ENCODE measurements at places on chromosomes 13 and 19. TPM values are rescaled to one million over a fixed set of nuclear protein-coding genes. Genes with fewer than 3 reads are reported as not detected.

- H3K27ac ChIP-seq, result peak within 1 kb of the TSS; percentile 96
- H3K36me3 ChIP-seq, result peaks cover 18% of the 10 kb centered on the region
- no peaks in the 10 kb centered on the region for H3K27me3 ChIP-seq
- peak; percentile 76 for DNase-seq
Observed at GRCh38 chr13:50909605-50910484, at the start of gene RNASEH2B. Gene RNASEH2B (plus strand): TSS chr13:50909791. CDS start chr13:50910077, 286 bp downstream.

GRCh38 chr19:18311502-18312091 is 11.3 kb downstream of the LSM4 start:
- peaks cover 68% of the 10 kb centered on the region for H3K36me3 ChIP-seq
- H3K27me3 ChIP-seq, result no peaks in the 10 kb centered on the region
- H3K4me3 ChIP-seq, result no peak overlapping the region
- H3K4me1 ChIP-seq, result peaks cover 55% of the 10 kb centered on the region
- DNase-seq, result no peak

GRCh38 chr13:44421853-44422525 is 48.4 kb downstream of the SERP2 start:
- no peak for DNase-seq
- H3K4me1 ChIP-seq, result no peaks in the 10 kb centered on the region
- H3K36me3 ChIP-seq, result no peaks in the 10 kb centered on the region
- H3K4me3 ChIP-seq, result no peak overlapping the region
- H3K27me3 ChIP-seq, result peaks cover 14% of the 10 kb centered on the region
- no peak overlapping the region for H3K27ac ChIP-seq

GRCh38 chr13:74206061-74206561 is 71.9 kb upstream of the KLF12 start:
- no peak overlapping the region for H3K27ac ChIP-seq
- no peaks in the 10 kb centered on the region for H3K36me3 ChIP-seq
- H3K27me3 ChIP-seq, result peaks cover 2% of the 10 kb centered on the region
- H3K4me1 ChIP-seq, result no peaks in the 10 kb centered on the region
- DNase-seq, result no peak

- no peaks in the 10 kb centered on the region for H3K36me3 ChIP-seq
- H3K4me1 ChIP-seq, result no peaks in the 10 kb centered on the region
- no peak for DNase-seq
- H3K27ac ChIP-seq, result no peak overlapping the region
Observed at GRCh38 chr13:63972328-63972727, 2556.7 kb upstream of the PCDH20 start.

DNA sequence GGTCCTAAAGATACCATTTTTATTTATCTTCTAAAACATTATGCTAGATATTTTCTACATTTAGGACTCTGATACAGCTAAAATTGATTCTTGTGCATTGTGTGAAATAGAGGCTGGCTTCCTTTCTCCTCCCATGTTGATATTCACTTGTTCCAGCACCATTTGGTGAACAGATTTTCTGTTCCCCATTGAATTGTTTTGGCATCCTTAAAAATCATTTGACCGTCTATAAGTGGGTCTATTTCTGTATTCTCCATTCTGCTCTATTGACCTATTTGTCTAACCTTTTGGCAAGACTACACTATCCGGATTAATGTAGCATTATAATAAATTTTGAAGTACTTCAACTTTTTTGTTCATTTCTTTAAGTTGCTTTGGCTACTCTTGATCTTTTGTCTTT is 2689.2 kb downstream of the PCDH9 start:
- no peaks in the 10 kb centered on the region for H3K36me3 ChIP-seq
- no peaks in the 10 kb centered on the region for H3K27me3 ChIP-seq
- no peaks in the 10 kb centered on the region for H3K4me1 ChIP-seq
- no peak overlapping the region for H3K27ac ChIP-seq
- no peak for DNase-seq
- H3K4me3 ChIP-seq, result no peak overlapping the region

GRCh38 chr19:682678-683320 is 6.6 kb downstream of the FSTL3 start:
- no peaks in the 10 kb centered on the region for H3K36me3 ChIP-seq
- DNase-seq, result no peak
- H3K27ac ChIP-seq, result no peak overlapping the region
- peaks cover 9% of the 10 kb centered on the region for H3K4me1 ChIP-seq
- H3K27me3 ChIP-seq, result no peaks in the 10 kb centered on the region

DNA sequence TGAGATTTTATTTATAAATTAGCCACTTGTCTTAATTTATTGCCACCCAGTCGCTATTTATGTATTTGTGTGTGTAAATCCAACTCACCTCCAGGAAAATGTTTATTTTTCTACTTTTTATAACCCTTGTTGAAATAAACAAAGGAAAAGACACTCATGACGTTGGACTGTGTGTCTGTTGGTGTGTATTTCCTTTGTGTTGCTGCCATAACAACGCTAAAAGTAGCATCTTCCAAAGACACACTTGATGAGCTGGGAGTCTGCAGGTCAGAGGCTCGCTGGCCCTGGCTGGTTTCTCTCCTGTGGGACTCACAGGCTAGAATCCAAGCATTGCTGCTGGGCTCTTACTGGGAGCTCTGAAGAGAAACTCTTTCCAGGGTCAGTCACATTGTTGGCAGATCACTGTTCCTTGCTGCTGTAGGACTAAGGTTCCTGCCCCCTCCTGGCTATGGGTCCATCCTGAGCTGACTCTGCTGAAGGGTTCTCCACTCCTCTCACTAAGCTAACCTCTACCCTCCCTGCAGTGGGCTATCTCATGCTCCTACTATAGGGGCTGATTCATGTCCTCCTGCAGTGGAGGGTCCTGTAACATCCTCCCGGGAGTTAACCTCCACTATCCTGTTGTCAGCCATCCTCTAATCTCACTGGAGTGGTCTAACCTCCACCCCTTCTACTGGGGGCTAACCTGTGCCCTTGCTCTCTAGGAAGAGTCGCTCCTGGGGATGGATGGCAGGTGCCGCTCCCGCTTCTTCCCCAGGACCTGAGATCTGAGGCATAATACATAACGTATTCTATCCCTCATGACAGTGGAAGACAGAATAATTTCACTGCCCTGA is 2.1 kb downstream of the IFNL2 start:
- no peaks in the 10 kb centered on the region for H3K4me1 ChIP-seq
- H3K27me3 ChIP-seq, result peaks cover 15% of the 10 kb centered on the region
- no peak for DNase-seq
- H3K27ac ChIP-seq, result peak overlapping the region; percentile 32

DNA sequence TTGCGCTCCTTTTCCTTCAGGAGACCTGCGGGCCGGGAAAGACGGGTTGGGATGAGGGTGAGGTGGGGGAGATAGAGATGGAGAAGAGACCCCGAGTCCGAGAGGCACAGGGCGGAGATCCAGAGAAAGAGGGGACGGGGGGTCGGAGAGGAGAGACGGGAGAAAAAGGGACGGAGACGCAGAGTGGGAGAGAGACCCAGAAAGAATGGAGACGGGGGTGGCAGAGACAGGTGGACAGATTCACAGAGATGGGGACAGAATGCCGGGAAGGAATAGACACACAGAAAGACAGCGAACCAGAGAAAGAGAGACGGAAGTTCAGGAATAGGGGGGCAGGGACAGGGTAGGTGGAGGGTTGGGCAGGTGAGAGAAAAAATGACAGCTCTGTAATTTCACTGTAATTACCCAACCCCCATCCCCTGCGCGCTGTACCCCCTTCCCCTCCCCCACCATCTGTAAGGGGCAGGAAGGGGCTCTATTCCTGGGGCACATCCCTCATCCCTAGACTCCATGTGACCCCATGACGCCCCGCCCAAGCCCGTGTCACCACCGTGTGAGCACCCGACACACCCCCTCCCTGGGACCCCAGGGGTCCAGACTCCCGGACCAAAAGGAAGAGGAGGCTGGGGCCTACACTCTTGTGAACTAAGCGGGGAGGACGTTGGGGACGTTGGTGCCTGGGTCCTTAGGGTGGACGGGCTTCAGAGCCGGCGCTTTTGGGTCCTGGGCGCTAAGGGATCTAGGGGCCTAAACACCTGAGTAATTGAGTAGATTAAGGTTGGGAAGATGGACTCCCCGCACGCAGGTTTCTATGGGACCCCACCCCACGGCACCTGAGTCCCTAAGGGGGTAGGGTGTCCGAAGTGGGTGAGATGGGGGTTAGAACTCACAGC is 967 bp downstream of the DBP start:
- peak; percentile 54 for DNase-seq
- peak overlapping the region; percentile 96 for H3K27ac ChIP-seq
- peak overlapping the region; percentile 97 for H3K4me3 ChIP-seq
- no peaks in the 10 kb centered on the region for H3K27me3 ChIP-seq
- peaks cover 55% of the 10 kb centered on the region for H3K4me1 ChIP-seq

GRCh38 chr19:3708207-3708931 is at the start of gene TJP3:
Gene TJP3 (plus strand): TSS chr19:3708384. CDS start chr19:3728433, 20,049 bp downstream.
- H3K4me3 ChIP-seq, result no peak within 1 kb of the TSS
- no peak within 1 kb of the TSS for H3K27ac ChIP-seq
- no peaks in the 10 kb centered on the region for H3K36me3 ChIP-seq
- no peak for DNase-seq

GRCh38 chr19:16524991-16525734 is 17.1 kb downstream of the CHERP start:
- no peaks in the 10 kb centered on the region for H3K27me3 ChIP-seq
- H3K27ac ChIP-seq, result no peak overlapping the region
- peaks cover 63% of the 10 kb centered on the region for H3K36me3 ChIP-seq
- no peaks in the 10 kb centered on the region for H3K4me1 ChIP-seq
- no peak for DNase-seq

- no peak for DNase-seq
- H3K27me3 ChIP-seq, result no peaks in the 10 kb centered on the region
- no peaks in the 10 kb centered on the region for H3K36me3 ChIP-seq
- no peak overlapping the region for H3K27ac ChIP-seq
Observed at GRCh38 chr13:71587817-71588216, 279.2 kb downstream of the DACH1 start.

- H3K4me3 ChIP-seq, result peak overlapping the region; percentile 22
- peaks cover 58% of the 10 kb centered on the region for H3K4me1 ChIP-seq
- H3K27me3 ChIP-seq, result no peaks in the 10 kb centered on the region
- no peak for DNase-seq
- H3K27ac ChIP-seq, result peak overlapping the region; percentile 86
Observed at GRCh38 chr19:14409146-14410023, 9.8 kb downstream of the DDX39A start.

DNA sequence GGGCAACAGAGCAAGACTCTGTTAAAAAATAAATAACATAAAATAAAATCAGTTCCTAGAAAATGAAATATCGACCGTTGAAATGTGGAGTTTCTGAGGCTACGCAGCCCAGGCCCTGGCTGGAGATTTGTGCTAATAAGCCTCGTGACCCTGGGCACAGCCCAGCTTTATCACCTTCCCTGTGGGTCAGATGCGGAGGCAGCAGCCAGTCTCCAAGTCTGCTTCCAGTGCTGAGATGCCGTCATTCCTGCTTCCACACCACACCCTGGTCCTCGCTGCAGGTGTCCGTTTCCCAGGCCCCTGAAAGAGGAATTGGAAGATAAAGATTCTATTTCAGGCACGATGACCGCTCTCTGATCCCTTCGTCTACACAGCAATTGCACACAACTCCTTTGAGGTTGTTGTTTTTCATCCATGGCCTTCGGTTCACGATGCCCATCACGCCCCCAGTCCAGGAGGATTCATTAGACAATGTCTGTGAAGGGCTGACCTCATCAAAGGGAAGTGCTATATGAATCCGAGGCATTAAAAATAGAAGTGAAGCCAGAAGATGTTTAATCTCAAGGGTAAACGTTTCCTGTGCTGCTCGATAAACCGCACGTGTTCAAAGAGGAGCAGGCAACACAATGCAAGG is 48.3 kb upstream of the ATP11A start:
- H3K27me3 ChIP-seq, result peaks cover 19% of the 10 kb centered on the region
- H3K4me3 ChIP-seq, result no peak overlapping the region
- H3K4me1 ChIP-seq, result peaks cover 8% of the 10 kb centered on the region
- no peaks in the 10 kb centered on the region for H3K36me3 ChIP-seq

DNA sequence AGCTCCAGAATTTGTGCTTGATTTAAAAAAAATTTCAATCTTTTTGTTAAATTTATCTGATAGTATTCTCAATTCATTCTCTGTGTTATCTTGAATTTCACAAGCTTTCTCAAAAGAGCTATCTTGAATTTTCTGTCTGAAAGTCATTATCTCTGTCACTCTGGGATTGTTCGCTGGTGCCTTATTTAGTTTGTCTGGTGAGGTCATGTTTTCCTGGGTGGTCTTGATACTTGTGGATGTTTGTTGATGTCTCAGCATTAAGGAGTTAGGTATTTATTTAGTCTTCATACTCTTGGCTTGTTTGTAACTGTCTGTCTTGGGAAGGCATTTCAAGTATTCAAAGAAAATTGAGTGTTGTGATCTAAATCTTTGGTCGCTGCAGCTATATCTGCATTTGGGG is 106.3 kb downstream of the TNFSF13B start:
- no peak overlapping the region for H3K4me3 ChIP-seq
- no peaks in the 10 kb centered on the region for H3K27me3 ChIP-seq
- DNase-seq, result no peak
- no peaks in the 10 kb centered on the region for H3K4me1 ChIP-seq
- H3K36me3 ChIP-seq, result no peaks in the 10 kb centered on the region
- H3K27ac ChIP-seq, result no peak overlapping the region

GRCh38 chr13:37225414-37226070 is 120.1 kb upstream of the CSNK1A1L start:
- no peaks in the 10 kb centered on the region for H3K36me3 ChIP-seq
- H3K4me1 ChIP-seq, result no peaks in the 10 kb centered on the region
- H3K27me3 ChIP-seq, result no peaks in the 10 kb centered on the region
- no peak overlapping the region for H3K27ac ChIP-seq

DNA sequence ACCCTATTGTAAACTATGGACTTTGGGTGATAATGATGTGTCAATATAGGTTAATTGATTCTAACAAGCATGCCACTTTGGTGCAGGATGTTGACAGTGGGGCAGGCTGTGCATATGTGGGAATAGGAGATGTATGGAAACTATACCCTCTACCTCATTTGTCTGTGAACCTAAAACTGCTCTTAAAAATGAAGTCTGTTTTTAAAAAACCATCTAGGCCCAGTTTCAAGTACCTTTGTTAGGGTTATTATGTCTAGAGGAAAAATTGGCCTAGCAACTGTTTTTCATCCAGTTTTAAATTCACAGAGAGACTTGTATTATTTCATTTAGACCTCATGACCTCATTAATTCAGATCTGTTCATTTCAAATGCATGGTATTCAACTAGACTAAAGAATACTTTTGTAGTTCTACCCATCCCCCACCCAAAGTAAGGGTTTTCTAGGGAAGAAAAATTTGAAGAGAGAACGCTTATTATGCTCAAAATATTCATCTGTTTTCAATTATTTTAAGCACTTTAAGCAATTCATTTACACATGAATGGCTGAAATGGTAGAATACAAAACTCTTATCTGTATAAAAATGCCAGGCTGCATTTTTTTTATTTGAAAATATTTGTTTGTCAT is 1781.9 kb upstream of the MIR17HG start:
- no peaks in the 10 kb centered on the region for H3K36me3 ChIP-seq
- H3K4me1 ChIP-seq, result no peaks in the 10 kb centered on the region
- H3K4me3 ChIP-seq, result no peak overlapping the region
- H3K27ac ChIP-seq, result no peak overlapping the region
- DNase-seq, result no peak
- no peaks in the 10 kb centered on the region for H3K27me3 ChIP-seq

Gene ZSCAN22
- 5.2 TPM for total RNA-seq

Gene S1PR2
- 3.5 TPM for total RNA-seq

Gene MED25
- 59.9 TPM for total RNA-seq

Gene CLEC17A
- total RNA-seq, result not detected

Gene KIR3DL1
- total RNA-seq, result not detected

Gene PEG3
- total RNA-seq, result not detected

Gene SUPT5H
- 144 TPM for total RNA-seq

Gene ICAM1
- 11.1 TPM for total RNA-seq
